ENCODE measurements at places on chromosomes 12 and 14.

- no peak for DNase-seq
Observed at GRCh38 chr12:25155022-25155576, 39.9 kb downstream of the DNAI7 start.

DNA sequence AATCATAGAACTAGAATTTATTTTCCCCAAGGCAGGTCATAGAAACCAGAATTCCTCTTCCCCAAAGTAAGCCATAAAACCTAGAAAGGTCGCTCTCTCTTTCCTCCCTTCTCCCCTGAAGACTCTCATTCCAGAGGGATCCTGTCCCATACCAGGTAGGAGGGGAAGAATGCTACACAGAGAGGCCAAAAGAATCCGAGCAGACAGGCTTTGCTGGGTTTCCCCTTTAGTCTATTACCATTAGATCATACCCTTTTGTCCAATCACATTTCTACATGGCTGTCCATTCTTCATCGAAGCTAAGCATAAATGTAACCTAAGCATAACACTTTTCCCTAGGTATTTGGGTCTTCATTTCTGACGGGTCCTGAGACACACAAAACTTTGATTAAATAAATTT lies 204.5 kb downstream of the SPTSSA start:
- no peak for DNase-seq

- DNase-seq: no peak
Observed at GRCh38 chr12:65164244-65164643, 5.1 kb upstream of the LEMD3 start.

DNA sequence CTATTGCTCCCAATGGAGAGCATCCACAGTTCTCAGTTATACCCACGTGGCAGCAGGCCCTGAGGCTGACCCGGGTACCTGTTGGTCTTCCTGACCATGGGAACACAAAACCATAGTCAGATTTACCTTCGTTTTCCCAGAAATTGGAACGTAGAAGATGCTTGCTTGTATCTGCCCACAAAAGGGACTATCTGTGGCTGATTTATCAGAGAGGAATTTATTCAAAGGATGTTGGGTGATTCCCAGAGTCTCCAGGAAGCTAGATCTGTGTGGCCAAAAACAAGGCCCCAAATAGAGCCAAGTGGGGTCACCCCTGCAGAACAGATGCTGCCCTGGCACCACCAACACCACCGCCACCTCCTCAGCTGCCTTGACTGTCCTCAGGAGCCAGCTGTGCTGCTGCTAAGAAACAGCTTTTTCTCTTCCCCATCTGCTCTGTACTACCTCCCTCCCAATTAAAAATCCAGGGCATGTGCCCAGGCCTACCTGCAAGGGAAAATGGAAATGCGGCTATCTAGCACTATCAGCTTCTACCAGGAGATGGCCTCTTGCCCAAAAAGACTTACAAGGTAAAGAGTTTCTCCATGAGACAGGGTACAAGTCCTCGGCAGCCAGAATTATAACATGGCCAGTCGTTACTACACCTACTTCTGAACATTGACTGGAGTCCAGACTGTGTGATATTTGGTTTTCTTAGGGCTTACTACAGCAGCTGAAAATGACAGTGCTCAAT lies 128.6 kb upstream of the PLEKHG7 start:
- DNase-seq: peak; percentile 13

DNA sequence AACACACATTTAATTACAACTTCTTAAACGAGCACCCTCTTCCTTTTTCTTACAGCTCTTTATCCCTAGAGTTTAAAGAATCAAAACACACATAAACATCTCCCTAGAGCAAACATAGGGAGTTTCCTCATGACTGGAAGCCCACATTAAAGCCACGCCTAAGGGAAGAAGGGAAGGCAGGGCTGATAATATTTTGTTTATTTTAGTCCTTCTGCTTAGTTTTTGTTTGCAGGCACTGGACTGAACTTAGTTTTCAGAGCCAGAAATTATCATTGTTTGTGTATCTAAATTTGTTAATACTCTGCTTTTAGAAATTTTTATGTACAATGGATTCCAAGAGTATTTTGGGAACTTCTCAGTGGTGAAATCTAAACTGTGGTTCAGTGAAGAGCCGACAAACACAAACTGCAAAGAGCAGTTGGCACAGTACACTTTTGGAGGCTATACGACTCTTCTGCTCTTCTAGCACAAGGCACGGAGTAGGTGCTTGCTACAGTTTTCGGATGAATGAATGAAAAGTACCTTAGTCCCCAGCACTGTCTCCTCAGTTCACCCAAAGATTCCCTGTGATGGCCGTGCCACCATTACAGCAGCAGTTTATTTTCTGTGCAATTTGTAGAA lies 17.6 kb upstream of the AMIGO2 start:
- no peak for DNase-seq
